Aorta (tissue), 5 donors: ENCODE measurements at places on chromosomes 12 and 14.
A peak's percentile ranks its signal among the peaks of the same experiment; 100 is the strongest.

DNA sequence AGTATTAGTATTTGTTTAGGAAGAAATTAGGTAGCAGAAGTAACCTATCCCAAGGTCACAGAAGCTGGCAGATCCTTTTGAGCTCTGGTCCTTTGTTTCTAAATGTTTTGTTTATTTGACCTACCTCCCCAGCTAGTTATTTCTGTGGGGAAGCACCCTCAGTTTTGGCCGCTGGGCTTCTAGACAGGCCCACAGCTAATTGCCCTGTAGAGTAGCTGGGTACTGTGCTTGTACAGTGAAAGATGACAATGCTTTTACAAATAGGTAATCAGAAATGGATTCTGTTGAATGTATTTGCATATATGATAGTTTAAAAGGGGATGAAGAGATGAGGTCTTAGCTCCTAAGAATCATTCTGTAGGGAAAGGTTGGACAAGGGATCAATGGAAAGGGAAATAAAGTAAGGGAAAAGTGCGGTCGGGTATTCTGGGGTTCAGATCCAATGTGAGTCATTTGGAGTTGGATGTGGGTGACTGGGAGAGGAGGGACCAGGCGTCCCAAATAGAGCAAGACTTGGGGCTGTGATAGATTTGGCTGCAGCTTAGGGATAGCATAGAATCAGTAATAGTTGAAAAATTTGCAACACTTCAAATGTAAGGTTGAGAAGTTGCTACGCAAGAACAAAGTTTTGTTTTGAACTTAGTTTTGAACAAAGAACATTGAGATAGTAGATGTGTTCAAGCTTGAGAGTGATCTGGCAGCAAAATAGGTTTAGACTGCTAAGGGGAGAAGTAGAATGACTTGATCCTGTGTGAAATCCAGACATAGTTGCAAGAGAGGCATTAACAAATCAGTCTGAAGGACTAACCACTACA, 3.6 kb downstream of the NUDT4 start:
- no peak for DNase-seq

GRCh38 chr12:83919081-83919480, 993.5 kb downstream of the SLC6A15 start:
- no peak for DNase-seq

DNA sequence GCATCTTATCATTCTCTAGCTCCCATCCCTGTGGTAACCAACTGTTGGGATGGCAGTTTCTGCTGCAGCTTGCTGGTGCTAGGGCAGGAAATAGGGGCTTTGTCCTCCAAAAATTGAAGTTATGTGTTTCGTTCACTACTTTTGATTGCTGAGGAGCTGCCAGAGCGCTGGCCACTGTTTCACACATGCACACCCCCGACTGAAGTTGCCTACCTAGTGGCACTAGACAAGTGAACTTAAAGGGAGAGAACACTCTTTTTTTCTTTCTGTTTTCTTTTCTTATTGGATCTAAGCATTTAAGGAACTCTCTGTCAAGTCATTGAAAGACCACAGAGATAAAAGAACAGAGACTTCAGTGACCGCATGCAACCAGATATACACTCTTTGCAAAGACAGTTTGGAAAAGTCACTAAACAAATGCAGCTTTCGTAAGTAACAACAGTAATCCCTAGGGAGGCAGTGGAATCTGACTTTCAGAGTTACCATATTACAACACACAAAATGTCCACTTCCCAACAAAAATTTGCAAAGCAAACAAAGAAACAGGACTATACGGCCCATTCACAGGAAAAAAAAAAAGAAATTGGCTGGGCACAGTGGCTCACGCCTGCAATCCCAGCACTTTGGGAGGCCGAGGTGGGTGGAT, 12.0 kb downstream of the TFCP2 start:
- DNase-seq, result no peak

DNA sequence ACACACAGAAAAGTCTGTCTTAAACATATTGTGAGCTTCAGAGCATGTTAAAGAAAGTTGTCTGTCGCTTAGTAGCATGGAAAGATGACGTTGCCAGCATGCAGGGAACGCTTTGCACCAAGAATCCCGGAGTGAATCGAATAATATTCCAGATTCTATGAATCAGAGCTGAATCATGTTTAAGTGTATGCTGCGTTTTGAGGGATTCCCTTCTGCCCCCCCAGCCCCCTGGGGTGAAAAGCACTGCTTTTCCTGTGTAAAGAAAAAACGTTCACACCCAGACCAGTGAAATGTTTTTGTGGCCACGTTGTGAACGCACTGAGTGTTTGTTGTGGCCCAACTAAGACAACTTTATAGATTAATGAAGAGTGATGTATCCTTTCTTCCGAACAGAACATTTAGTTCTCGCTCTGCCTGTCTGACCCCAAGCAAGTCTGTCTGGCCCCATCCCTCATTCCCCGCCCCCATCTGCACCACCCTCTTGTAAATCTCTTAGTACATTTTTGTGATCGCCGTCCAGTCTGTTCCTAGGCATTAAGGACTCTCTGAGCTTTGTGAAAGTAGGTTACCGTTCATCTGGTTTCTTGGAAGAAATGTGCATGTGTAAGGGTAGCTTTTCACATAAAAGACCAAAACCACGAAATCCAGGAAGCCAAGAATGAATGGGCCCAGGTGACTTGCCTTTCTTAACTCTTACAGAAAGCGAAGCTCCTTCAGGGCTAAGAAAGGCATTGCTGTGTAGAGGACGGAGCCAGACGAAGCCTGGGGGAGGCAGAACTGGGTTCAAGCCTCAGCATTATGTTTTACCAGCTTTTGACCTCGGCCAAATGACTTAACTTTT, 103.0 kb downstream of the SAMD4A start:
- no peak for DNase-seq

GRCh38 chr12:44317651-44318126, 481.8 kb downstream of the TMEM117 start:
- DNase-seq, result no peak

- DNase-seq, result no peak
Observed at GRCh38 chr14:71130491-71131179, 223.4 kb downstream of the PCNX1 start.

DNA sequence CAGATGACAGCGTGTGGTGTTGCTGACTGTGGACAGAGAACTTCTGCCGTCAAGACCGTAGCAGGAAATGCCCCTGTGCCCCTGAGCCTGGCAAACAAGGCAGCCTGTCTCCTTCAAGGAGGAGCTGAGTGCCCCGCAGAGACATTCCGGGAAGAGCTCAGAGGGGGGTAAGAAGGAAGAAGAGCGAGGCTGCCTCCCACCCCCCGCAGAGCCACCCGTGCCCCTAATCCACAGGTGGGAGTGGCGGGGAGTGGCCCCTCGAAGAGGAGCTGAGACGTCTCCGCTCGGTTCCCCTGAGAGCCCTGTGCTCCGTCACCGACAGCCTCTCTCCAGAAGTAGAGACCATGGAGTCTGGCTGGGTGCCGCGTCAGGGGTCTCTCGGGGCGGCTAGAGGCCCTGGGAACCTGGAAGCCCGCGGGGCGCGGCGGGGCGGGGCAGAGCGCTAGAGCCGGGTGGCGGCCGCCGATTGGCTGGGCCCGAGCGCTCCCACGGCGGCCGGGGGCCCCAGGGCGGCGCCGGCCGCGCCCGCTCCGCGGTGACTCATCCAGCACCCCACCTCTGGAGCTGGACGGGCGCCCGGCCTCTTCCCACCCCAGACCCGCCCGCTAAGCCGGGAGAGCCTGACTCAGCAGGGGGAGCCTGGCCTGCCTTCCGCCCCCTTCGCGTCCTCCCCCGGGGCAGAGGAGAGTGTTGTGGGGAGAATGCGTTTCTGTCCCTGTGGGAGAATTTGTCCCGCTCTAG, 25.2 kb upstream of the KRT78 start:
- DNase-seq, result peak; percentile 96

- DNase-seq, result no peak
Observed at GRCh38 chr12:116346222-116346621, 68.7 kb upstream of the MED13L start.

DNA sequence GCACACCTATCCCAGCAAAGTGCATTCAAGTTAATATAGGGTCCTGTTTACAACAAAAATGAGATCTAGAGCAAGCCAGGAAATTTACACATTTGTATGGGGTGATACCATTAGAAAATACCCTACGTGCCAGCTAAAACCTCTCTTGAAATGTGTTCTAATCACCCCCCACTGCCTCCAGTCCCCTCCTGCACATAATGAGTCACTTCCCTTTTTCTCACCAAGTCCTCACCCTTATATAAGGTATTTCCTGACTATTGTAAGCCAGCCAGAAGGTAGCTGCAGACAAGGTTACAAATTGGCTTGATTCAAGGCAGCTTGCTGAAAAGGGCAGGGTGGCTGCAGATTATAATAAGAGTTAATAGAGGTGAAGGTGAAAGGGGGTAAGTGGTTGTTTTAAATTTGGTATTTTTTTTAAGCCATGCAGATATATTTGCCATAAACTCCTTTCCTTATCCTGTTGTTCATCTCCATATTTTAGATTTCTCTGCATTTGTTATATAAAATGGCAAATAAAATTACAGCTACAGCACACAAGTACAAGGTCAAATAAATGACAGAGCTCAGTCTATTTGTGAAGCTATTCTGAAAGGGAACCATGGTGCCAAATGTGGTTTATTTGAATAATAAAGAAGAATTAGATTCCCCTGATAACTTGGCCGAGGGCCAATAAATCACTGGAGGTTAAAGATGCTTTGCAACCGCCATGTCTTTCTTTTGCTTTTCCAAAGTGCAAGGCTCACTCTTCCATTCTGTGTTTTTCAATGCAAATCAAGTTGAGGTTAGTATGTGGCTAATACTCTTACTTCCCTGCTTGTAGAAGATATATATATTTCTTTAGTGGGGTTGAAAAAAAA, 385.9 kb downstream of the EGLN3 start:
- no peak for DNase-seq

DNA sequence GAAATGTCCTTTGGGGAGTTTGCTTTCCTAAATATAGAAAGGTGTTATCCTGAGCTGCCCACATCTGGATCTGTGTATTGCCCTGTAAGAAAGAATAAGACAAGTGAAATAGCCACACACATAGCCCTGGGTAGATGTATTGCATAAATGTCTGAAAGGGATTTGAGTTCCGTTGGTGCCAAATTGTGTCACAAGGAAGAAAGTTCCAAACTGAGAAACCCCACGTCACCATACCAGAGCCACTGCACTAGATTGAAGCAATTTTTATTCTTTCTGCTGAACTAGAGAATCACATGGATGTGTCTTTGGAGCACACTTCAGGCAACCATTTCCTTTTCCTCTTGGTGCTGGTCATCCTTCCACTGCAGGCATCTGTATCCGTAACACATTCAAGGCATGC, 5.0 kb downstream of the RNASE9 start:
- no peak for DNase-seq

DNA sequence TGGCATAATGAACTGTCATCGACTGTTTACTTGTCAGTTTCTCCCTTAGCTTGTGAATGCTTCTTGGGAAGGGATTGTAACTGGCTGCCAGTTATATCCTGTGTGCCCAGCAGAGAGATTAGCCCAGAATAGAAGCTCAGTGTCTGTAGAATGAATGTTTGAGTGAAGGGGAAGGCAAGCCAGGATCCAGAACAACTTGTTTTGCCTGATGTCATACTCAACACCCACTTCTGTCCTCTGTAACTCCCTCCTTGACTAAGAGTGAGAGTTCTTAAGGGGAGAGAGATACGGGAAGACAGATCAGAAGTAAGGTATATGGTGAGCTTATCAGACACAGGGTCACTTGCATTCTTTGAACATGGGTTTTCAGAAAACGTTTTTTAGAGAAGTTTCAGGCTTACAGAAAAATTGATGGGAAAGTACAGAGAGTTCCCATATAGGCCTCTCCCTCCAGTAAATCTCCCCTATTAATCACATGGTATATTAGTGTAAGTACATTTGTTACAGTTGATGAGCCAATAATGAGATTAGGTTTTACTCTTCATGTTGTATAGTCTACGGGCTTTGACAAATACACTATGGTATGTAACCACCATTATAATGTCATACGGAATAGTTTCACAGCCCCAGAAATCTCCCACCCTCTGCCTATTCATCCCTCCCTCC, 5.6 kb upstream of the SPPL3 start:
- DNase-seq, result no peak

GRCh38 chr14:30620178-30620577, 1.9 kb upstream of the SCFD1 start:
- no peak for DNase-seq
